ENCODE measurements at places on chromosomes 5 and 9.

- DNase-seq = no peak
Observed at GRCh38 chr9:117435630-117436261, 20.9 kb upstream of the ASTN2 start.

- DNase-seq = no peak
Observed at GRCh38 chr9:132789719-132790118, 88.4 kb downstream of the AK8 start.

DNA sequence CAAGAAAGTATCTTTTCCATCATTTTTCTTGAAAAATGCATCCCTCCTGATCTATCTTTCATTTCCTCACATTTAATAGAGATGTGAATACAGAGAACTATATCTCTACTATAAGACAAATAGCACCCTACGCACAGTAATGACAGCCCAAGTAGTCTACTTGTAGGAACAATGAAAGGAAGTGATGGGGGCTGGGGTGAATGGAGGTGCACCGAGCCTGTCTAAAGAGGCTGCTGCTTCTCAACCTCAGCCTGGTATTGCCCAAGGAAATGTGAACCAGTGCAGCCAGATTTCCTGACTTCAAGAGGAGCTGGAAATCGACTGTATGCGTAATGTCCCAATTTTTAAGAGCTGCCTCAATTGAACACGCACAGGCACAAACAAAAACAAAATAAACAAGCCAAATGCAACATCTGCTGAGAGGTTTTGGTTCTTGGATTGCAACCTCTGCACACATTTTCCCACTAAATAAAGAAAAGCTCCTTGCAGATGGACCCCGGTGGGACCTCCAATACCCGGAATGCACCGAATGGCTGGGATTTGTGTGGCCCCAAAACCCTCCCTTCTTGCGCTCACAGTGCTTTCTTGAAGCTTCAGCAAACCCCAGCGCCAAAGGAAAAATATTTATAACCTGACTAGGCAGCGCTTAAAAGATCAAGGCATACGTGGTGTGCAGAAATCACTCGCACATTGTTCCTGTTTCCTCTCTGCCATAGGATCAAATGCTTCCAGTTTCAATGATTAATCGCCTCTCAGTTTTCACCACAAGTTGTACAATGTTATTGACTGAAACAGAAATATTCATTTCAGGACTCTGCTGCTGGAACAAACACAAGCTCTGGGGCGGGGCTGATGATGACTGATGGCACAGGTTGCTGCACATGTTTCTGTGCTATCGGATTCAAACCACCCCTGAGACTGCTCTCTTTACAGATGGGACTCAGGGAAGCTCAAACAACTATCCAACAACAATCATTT, 68.3 kb downstream of the KCNIP1 start:
- DNase-seq = no peak

- DNase-seq = no peak
Observed at GRCh38 chr5:22673131-22673530, 180.0 kb downstream of the CDH12 start.

GRCh38 chr9:135692410-135692809, 6.9 kb downstream of the SOHLH1 start:
- no peak for DNase-seq

GRCh38 chr5:69415584-69415958, 655 bp downstream of the MARVELD2 start:
- DNase-seq = no peak

GRCh38 chr9:85224729-85225128, 517.0 kb downstream of the AGTPBP1 start:
- DNase-seq = no peak
